ENCODE measurements at places on chromosomes 5 and 9. TPM values are rescaled to one million over a fixed set of nuclear protein-coding genes. Genes with fewer than 3 reads are reported as not detected.

GRCh38 chr5:167872791-167873190, 418.7 kb upstream of the WWC1 start:
- DNase-seq = no peak

DNA sequence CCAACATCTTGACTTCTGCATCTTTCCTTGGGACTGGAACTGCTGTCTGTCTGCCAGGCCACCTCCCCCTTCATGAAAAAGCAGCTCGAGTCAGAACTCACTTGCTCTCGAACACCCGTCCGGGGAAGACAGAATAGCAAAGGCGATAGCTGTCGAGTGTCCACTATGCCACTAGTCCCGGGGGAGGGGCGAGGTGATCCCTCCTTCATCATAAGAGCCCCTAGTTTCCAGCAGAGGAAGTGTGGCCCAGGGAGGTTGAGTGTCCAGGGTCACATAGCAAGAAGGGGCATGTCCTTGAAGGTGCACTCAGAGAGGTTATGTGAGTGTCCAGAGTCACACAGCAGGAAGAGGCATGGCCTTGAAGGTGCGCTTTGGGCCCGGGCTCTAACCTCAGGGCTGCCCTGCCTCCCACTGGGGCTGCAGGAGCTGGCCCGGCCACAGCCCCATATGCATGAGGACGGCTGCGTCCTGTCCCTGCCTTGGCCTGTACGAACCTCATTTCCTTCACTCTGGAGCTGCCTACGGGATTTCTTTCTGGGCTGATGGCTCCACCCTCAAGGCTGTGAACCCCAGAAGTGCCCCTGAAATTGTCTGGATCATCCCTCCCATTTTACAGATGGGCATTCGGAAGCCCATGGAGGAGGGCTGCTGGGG, 6.7 kb downstream of the DBH start:
- DNase-seq = no peak

DNA sequence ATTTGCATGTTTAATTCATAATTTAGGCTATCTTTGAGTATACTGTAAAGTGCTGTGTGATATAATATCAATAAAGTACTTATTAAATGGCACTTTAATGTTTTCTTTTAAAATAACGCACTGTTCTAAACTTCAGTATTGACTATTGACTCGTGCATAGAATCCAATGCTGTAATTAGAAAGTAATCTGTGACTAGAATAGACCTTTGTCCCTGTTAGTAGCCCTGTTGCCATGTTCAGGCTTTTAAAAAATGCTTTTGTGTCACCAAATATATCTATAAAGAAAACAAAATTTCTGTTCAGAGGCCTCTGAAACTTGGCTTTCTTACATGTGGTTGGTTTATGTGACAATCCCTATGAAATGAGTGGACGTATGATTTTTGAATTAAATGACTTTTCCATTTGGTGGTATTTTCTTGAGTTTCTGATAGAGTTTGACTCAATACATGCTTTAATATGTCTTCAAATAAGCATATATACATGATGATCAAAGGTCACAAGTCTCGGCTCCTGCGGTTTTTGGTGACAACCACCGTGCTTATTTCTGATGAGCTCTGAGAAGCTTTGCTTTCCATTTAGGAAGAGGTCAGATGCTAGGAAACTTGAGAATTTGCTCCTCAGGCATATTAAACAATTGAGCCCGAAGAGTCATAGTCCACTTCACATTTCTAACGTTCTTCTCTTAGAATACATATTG, 174.7 kb downstream of the NR3C1 start:
- no peak for DNase-seq

C5orf46 gene
- total RNA-seq = not detected

N4BP3 gene
- 32.1 TPM for total RNA-seq

Data from H9 (cell line).